ENCODE measurements at places on chromosomes 13 and 19.

DNA sequence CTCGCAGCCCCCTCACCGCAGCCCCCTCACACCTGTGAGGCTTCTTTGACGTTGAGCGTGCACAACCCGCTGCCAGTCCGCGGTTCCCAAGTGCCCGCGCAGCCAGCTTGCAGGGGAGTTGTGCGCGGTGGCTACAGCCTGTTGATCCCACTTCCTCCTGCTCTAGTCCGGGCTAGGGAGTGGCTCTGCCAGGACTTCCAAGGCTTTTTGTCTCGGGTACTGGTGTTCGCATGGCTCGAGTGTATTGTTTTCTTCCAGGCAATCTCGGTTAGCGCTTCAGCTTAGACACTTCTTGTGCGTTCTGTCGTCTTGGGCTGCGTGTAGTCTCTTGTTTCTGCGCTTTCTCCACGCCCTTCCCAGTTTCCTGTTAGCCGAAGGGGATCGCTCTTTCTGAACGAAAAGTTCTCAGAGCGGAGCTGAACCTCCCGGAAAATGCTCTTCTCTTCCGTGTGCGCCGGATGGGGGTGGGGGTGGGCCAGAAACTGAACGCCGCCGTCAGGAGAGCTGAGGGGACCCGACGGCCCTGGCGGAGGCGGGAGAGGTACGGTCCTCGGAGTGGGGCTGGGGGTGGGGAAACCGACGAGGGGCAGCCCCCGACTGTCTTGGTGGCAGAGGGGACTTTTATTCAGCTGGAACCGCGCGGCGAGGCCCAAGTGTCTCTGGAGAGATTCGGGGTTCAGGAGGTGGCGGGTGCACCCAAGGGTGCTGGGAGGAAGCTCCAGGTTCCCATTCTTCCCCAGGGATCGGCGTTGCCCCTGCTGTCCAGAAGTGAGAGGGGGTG lies 697 bp upstream of the DGKH start:
- DNase-seq = peak; percentile 60

GRCh38 chr19:3374369-3375112 lies 8.2 kb downstream of the NFIC start:
- DNase-seq = no peak

- DNase-seq = no peak
Observed at GRCh38 chr13:92224825-92225224, 826.4 kb downstream of the GPC5 start.

- DNase-seq = no peak
Observed at GRCh38 chr13:44373247-44373600, 400 bp upstream of the SERP2 start.

GRCh38 chr19:28581468-28581770 lies 631.5 kb downstream of the UQCRFS1 start:
- DNase-seq = no peak

DNA sequence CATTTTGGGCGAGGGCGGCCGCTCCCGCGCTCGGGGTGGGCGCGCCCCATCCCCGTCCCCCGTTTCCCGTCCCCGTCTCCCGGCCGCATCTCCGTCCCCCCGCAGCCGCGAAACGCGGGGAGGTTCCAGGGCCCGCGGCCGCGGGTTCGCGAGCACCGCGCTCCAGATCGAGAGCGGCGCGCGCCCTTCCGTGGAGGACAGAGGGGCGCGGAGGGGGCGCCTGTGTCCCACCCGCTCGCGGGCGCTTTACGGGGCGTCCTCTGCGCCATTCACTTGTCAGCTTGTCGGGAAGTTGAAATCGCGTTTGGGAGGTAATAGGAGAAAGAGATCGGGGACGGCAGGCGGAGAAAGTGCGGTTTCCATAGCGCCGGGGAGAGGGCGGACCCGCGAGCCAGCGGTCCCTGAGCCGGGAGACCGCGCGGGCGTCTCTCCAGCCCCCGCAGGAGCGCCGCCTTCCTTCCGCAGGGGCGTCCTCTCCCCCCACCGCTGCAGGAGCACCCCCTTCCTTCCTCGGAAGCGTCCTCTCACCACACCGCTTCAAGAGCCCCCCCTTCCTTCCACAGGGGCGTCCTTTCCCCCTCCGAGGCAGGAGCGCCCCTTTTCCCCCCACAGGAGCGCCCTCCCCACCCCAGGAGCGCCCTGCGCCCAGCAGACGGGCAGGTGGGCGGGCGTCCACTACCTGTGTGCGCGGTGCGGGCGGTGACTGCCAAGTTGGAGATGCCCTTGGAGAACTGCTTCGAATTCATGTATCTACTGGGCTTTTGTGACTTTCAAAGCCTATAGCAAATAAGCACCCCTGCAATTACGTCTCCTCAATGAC lies 962 bp upstream of the IRS2 start:
- DNase-seq = peak; percentile 56

DNA sequence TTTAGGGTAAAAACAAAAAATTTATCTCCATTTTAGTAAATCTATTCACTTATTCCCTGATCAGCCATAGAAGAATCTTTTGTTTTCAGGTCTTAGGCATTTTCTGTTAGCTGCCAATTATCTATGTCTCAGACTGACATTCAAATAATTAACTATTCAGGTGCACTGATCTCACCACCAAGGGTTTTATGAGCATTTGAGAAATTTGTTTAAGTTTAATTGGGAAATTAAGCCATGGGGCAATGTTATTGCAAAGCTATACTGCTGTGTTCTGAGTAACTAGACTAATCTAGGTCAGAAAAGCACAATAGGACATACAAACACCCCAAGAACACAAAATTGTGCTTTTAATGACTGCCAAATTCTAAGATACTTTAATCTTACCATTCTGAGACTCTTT lies 210.7 kb upstream of the EDNRB start:
- DNase-seq = no peak

GRCh38 chr19:42252365-42253244 lies 2.3 kb downstream of the ERF start:
- DNase-seq = no peak

- DNase-seq = peak; percentile 61
Observed at GRCh38 chr13:77465603-77466195, 69.8 kb upstream of the SCEL start.

- DNase-seq = no peak
Observed at GRCh38 chr19:341386-342127, 3.0 kb downstream of the MIER2 start.

DNA sequence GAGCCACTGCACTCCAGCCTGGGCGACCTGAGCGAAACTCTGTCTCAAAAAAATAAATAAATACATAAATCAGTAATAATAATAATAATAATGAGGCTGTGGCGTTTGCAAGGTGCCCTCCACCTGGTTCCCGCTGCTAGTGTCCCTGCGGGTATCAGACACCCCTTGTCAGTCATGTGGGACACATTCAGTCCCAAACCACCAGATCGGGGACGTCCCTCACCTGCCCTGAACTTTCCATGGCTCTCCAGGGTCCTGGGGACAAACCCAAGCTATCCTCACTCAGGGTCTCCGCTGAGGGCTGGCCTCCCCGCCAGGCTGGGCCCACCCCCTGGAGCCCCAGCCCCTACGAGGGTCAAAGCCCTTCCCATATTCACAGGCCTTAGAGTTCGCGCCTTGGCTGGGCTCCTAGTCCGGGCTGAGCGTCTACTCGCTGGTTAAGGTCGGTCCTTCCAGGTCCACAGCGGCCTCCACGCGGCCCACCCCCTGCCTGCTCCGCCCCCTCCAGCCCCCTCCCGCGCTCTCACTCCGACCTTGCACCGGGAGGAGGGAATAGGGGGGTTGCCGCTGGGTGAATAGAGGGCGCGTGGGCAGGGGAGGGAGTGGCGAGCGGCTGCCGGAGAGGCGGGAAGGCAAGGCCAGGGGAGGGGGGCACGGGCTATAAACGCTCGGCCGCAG lies 349 bp upstream of the KISS1R start:
- DNase-seq = no peak

- DNase-seq = no peak
Observed at GRCh38 chr13:71979616-71980015, 112.6 kb upstream of the DACH1 start.

DNA sequence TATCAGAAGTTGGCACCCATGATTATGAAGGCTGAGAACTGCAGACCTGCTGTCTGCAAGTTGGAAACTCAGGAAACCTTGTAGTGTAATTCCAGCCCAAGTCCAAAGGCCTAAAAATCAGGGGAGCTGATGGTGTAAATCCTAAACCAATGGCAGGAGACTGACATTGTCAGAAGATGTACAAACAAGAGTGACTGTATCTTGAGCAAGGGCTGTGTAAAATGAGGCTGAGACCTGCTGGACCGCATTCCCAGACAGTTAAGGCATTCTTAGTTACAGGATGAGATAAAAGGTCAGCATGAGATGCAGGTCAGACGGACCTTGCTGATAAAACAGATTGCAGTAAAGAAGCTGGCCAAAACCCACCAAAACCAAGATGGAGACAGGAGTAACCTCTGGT lies 147.7 kb downstream of the COG6 start:
- DNase-seq = no peak

DNA sequence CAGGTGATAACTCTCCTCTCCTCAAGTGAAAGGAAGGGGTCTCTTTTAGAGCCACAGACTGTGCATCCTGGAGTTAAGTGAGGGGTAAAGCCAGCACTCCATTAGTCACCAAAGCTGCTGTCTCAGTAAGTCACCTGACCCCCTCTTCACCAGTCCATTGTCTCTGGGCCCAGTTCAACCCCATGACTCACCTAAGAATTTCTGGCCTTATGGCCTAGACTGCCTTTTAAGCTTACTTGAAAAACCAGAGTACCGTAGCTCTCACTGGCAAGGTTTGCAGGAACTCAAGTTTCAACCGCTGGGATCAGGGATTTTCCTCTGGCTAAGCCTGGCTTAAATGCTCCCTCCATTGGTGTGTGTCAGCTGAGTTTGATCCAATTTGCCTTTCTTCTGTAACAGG lies 23.4 kb upstream of the EID2 start:
- no peak for DNase-seq

- no peak for DNase-seq
Observed at GRCh38 chr13:98143601-98144026, 720 bp downstream of the FARP1 start.

DNA sequence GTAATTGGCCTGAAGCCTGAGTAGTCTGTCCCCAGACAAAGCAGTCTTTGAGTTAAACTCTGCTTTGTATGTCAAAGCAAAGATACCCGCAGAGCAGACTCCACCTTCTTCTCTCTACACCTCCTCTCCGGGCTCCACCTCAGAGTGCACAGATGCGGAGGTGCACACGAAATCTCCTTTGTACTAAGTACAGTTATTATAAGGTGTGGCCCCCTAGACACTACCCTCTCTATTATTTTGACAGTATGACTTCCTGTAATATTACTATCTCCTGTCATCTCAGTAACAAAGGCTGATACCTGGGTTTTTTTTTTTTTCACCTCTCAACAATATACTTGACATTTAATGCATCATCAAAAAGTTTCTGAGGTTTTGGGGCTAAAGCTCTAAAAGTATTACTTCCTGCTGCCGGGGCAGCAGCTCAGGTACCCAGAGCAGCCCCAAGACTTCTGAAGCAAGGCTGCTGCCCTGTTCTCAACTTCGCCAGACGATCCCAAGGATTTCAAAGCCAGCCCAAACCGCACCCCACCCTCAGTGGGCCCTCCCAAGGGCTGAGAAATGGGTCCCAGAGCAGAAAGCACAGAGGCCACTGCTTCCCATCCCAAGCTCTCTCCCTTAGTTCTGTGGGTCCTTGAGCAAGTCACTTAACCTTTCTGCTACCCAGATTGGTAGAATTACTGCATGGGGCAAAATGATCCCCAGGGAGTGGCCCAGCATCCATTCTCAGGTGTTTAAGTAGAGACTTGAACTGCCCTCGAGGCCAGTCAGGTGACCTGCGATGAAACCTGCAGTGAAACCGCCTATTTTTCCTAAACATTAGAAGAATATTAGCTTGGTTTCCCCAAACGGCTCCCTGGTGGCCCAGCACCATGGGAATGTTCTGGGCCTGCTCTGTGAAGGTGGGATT lies 180.6 kb downstream of the FOXO1 start:
- DNase-seq = no peak

GRCh38 chr19:34925278-34925855 lies 1.3 kb upstream of the ZNF30 start:
- DNase-seq = no peak

DNA sequence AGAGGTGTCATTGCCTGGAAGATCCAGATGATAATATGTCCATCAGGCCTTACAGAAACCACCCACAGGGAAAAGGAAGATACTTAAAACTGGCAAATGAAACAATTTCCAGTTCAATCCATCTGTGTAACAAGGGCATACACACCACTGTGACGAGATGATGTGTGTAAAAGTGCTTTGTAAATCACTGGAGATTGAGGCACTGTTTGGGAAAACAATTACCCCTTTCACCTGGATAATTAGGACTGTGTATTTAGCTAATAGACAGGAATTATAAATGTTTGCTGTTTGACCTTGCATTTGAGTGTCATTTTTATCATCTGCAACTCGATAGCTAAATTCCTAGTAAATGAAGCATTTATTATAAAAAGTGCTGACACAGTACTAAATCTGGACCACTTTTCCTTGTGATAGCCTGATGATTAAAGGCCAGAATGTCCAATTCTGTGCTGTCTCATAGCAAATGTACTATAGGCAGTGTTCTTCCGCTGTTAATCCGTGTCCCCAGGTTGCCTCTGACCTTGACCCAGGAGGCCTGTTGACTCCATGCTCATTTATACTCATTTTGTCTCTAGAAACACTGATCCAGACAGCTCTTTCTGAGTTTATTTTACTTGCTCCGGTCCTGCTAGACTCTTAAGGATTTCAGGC lies 105.8 kb downstream of the LACC1 start:
- no peak for DNase-seq

DNA sequence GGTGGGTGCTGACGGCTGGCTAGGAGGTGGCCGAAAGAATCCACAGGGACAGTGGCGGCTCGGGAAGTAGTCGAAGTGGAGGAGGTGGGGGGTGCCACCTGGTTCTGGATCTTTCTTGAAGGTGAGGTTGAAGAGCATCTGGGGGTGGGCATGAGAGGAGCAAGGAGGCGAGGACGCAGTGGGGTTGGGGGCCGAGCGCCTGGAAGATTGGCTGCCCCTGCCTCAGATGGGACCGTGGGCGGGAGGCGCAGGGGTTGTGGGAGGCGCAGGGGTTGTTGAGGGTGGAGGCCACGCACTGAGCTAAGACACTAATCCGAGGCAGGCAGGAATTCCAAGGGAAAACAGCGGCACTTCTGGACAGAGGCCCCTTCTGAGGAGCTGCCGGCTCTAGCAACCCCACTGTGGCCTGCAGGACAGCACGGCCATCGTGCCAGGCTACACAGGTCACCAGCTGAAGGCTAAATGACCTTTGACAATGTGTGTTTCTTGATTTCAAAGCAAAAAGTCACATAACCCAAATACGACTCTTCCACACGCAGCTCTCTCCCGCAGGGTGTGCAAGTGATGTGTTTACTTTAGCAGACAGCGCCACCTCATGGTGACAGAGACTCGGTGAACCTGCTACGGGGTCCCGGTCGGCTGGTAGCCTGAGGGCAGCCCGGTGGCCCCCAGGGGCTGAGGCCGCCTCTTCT lies 44.1 kb upstream of the RANBP3 start:
- peak; percentile 80 for DNase-seq

GRCh38 chr13:112990783-112991182 lies 21.8 kb downstream of the MCF2L start:
- DNase-seq = no peak

GRCh38 chr19:10719466-10719961 lies 1.6 kb downstream of the DNM2 start:
- no peak for DNase-seq

- no peak for DNase-seq
Observed at GRCh38 chr19:40808021-40808325, 9.0 kb downstream of the EGLN2 start.

Data from muscle of arm (tissue), 14 donors.